ENCODE measurements at places on chromosomes 7 and 10.
A peak's percentile ranks its signal among the peaks of the same experiment; 100 is the strongest.

GRCh38 chr10:59627366-59628018, 82.2 kb downstream of the SLC16A9 start:
- DNase-seq = no peak

- no peak for DNase-seq
These were observed 6.1 kb downstream of the KCNH2 start for GRCh38 chr7:150972023-150972468.

DNA sequence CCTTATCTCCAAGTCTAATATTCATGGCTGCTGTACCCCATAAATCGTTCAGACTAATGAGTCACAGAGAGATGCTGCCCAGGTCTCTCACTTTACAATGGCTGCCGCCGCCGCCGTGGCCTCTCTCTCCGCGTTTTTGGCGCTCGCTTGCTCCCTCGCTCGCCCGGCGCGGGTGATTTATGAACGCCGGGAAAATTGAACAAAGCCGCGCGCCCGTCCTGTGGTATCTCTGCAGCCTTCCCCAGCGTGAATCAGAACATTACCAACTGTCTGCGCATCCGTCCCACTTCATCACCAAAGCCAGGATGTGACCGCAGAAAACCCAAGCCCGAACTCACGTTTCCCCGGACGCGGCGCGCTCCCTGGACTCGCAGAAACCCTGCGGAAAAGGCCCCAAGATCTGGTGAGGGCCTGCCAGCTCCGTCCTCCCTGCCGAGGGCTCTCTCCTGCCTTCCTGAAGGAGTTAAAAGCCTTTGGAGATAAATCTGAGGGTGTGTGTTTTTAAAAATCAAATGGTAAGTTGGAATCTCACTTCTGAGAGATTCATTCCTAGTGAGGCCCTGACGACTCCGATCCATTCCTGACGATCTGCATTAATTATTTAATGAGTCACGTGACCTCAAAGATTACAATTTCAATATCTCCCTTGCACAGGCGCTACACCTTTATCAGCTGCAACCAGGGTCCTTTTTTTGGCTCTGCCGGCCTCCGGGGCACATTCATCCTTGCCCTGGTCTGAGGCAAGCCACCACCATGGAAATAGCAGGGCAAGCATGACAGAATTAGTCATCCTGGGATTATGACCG, 6.3 kb downstream of the HOXA4 start:
- no peak for DNase-seq

DNA sequence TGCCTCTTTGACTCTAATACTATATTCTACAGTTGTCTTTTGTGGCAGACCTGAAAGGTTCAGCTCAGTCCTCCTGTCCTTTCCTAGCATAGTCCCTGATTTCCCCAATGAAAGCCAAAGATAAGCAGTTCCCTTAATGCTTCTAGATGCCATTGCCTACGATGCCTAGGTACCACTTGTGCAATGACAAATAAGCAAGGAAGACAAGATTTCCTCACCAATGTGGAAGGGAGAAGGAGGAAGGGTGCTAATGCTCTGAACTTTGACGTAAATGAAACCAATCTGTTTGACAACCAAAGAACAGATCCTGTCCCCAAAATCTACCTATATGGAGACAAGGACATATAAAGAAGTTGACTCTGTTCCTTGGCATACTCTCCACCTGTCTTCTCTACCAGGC, 393.3 kb downstream of the KCNMA1 start:
- DNase-seq = no peak

- no peak for DNase-seq
These were observed 337.8 kb downstream of the NRG3 start for GRCh38 chr10:82212753-82213152.

GRCh38 chr10:35768731-35769130, 126.6 kb upstream of the FZD8 start:
- DNase-seq = no peak

DNA sequence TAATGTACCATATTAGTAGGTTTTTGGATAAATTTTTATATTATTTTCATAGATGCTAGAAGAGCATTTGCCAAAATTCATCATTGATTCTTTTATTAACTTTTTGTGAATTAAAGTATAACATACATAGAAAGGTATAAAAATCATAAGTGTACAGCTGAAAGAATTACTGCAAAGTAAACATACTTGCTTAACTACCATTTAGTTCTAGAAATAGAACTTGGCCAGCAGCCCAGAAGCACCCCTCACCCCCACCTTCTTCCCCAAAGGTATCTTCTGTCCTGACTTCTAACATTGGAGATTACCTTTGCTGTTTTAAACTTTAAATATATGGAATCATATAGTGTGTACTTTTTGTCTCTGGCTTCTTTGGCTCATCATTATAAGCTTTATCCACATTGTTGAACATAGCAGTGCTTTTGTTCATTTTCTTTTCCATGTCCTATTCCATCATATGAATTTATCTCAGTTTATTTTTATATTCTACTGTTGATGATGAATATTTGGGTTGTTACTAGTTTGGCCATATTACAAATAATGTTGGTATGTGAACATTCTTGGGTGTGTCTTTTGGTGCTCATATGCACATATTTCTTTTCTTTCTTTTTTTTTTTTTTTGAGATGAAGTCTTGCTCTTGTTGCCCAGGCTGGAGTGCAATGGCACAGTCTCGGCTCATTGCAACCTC, 142.8 kb downstream of the ADK start:
- DNase-seq = no peak

GRCh38 chr7:157426463-157427301, 89.9 kb downstream of the DNAJB6 start:
- no peak for DNase-seq

GRCh38 chr10:24721229-24722106, 2.2 kb downstream of the ARHGAP21 start:
- DNase-seq = no peak

GRCh38 chr7:20954711-20955619, 168.3 kb upstream of the SP8 start:
- DNase-seq = no peak

DNA sequence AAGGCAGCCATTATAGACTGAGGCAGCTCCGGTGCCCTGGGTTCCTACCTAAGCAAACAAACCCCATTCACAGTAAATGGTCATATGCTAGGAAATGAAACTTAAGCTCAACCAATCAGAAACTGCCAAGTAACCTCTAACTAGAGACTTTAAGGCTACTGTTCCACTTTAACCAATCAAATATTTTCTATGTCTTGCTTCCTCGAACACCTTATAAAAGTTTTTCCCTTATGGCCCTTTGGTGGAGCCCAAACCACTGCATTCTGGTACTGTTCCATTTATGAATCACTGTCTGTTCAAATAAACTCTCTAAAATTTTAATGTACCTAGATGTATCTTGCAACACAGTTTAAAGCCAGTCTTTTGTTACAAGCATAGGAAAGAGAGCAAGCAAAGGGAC, 361.1 kb downstream of the HGF start:
- no peak for DNase-seq

- DNase-seq = peak; percentile 37
These were observed 10.4 kb upstream of the EIF3A start for GRCh38 chr10:119090968-119091367.

GRCh38 chr7:4268040-4268965, 413.8 kb upstream of the FOXK1 start:
- DNase-seq = no peak

GRCh38 chr7:106545275-106545674, 115.7 kb downstream of the CCDC71L start:
- no peak for DNase-seq

- no peak for DNase-seq
These were observed 99.8 kb downstream of the SND1 start for GRCh38 chr7:127751490-127752448.

- DNase-seq = no peak
These were observed 5.2 kb downstream of the FAM133B start for GRCh38 chr7:92584953-92585352.

- no peak for DNase-seq
These were observed 312.5 kb downstream of the PAXIP1 start for GRCh38 chr7:154690411-154690810.

GRCh38 chr10:80319725-80320290, 30.4 kb upstream of the MAT1A start:
- no peak for DNase-seq

GRCh38 chr7:89064831-89065230, 269.3 kb upstream of the TEX47 start:
- no peak for DNase-seq

DNA sequence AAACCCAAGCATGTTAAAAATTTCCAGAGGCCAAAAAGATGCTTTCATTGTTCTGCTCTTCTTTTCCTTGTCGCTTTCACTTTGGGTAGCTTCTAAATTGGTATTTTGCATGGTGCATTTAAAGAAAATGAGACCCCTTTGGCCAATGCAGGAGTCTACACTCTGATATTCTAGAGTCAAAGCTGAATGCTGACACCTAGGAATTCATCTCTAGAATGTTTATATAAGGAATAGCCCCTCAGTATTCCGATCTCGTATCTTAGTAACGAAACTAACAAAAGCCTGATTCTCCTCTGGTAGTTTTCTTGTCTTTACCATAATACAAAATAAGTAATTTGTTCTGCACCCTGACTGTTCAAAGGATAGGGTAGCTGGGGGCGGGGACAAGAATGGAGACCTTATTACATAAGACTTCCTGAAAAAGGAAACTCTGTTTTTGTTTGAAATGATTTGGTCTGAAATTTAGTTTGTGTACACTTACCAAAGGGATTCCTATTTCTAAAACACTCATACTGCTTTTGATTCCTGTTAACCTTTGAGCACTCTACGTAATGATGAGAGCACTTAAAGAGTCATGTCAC, 17.1 kb downstream of the IKZF1 start:
- no peak for DNase-seq

DNA sequence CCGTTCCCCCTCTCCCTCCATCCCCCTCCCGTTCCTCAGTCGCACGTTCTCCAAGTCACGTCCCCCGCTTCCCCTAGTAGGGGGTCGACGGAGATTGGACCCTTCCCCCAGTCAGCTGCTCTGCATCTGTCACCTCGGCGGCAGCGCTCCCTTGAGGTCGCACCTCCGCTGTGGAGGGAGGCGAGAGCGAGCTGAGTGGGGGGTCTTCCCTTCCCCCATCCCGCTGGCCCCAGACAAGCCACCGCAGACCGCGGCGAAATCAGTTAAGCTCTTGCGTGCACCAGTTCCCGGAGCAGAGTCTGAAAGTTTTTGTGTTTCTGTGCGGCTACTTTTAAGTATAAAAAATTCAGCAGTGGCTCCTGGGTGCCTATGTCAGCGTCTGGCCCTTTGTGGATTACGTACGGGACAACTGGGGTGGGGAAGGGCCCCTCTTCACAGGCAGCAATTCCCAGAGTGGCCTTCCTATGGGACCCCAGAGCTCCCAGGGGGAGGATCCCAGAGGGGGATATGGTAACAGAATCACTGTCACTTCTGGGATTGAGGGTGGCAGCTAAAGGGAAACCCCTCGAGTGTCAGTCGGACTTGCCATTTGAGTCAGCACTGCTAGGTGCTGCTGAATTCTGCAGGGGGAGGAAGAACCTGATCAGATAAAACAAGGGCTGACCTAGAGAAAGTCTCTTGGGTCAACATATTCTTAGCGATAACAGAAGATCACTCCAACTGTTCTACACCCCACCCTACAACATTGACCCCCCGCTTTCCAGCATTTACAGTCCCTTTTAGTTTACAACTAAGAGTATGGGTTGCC, 12.5 kb upstream of the DDIT4 start:
- no peak for DNase-seq

DNA sequence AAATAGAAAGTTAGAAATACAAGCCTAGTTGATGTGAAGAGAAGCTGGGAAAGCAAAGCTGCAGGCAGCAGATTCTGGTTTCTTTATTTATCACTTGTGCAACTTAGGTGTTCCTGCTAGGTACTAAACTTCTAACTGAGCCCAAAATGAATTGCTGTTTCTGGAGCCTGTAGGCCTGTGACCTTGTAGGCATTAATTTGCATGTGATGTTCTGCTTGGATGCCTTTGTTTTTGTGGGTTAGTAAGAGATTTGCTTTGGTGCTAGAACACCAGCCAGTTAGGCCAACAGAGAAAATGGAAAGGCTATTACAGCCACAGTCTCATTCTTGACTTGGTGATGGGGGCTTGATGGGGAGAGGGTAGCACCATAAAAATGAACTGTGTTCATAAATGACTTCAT, 370.7 kb downstream of the PPP1R3A start:
- DNase-seq = no peak

DNA sequence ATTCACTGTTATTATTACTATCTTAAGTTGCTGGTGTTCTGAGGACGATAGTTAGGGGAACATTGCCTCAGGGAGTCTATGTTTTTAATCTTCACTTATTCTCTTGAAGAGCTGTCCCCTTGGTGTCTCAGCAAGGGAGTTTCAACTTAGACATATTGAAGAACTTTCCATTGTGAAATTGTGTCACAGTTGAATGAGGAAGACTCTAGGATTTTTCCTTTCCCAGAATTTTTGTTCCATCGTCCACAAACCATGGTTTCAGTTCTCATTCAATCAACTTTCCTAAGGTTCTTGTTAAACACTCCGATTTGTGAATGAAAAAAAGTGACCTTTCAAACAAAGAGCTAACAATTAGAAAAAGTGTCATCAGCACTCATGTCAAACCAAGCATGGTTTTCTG, 128.3 kb downstream of the GATA3 start:
- no peak for DNase-seq

- no peak for DNase-seq
These were observed 67.9 kb downstream of the MTURN start for GRCh38 chr7:30202671-30203070.

DNA sequence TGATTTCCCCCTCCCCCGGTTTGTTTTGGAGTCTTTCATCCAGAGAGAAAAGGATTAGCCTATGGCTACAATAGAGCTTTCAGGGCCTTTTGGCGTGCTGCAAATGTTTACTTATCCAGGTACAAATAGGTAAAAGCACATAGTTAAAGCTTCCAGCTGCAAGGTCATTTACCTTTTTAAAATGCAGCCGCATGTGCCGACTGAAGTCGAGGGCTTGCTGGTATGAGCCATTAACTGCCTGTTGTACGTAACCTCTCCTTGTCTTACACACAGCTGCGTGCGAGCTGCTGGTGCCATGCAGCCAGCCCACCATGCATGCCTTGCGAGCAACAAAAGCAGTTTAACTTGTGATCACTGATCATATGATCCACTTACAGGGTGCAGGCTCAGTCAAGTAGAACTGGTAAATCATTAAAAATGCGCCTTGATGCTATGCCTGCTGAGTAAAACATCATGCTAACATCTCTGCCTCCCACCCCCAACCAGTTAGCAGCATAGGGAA, 866.4 kb downstream of the LRMDA start:
- no peak for DNase-seq

DNA sequence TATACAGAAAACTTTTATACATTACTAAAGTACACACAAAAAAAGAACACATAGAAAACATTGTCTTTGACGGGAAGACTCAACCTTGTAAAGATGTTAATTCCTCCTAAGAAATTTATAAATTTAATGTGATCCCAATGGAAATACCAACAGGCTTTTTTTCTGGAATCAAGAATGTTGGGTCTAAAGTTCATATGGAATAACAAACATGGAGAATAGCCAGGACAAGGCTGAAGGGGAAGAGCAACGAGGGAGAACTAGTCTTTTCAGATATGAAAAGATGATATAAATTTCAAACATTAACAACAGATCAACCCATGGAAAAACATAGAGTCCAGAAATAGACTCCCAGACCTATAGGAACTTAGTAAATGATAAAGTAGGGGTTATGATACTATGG, 19.8 kb downstream of the HIPK2 start:
- no peak for DNase-seq

All from activated T-helper 1 cell treated with Interleukin-2 at 50 U/mL for 16 hours (primary cell).